Omental fat pad (tissue), 4 donors: ENCODE measurements at places on chromosomes 16 and 17.

GRCh38 chr17:40105861-40106759 is 5.7 kb upstream of the NR1D1 start:
- no peak for DNase-seq

GRCh38 chr17:17844079-17844478 is 7.3 kb upstream of the SREBF1 start:
- DNase-seq = no peak

DNA sequence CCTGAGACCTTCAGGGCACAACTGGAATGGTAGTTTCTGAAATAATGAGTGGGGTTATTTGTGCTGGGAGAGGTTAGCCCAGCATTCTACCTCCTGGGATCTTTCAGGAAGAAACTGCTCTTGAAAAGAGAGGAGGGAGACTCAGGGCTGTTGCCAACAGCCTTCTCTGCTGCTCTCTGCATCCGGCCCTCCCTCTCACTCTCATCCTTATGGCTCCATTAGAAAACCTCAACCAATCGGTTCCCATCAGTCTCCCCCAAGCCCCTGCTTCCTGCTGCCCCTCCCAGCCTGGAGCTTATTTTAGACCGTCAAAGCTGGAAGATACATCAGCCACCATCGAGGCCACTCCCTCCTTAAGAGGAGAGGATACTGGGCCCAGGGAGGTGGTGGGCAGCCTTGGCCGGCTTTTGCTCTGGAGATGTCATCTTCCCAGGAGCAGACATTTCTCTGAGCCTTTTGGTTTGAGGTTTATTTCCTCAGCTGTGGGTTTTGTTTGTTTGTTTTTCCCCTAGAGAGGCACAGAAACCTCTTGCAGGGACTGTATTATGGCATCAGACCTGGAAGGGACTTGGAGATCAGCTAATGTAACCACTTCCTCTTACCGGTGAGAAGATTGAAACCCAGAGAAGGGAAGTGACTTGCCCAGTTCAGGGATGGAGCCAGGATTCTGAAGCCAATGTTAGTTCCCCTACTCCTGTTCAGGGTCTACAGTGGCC is 2.7 kb downstream of the MPRIP start:
- no peak for DNase-seq

DNA sequence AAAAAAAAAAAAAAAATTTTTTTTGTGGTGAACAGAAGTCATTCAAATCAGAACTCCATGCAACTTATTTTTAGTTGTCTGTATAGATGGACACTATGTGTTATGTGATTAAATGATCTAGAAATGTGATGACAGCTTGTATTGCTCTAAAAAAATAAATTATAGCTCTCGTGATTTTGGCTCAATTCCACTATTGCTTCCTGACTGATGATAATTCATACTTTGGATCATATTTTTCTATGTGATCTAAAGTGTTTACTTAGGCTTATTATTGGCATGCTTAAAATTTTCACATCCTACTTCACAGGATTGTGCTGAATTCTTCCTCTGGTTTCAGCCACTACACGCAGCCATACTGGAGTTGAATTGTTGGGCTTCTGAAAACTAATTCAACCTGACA is 76.8 kb downstream of the RPGRIP1L start:
- no peak for DNase-seq

DNA sequence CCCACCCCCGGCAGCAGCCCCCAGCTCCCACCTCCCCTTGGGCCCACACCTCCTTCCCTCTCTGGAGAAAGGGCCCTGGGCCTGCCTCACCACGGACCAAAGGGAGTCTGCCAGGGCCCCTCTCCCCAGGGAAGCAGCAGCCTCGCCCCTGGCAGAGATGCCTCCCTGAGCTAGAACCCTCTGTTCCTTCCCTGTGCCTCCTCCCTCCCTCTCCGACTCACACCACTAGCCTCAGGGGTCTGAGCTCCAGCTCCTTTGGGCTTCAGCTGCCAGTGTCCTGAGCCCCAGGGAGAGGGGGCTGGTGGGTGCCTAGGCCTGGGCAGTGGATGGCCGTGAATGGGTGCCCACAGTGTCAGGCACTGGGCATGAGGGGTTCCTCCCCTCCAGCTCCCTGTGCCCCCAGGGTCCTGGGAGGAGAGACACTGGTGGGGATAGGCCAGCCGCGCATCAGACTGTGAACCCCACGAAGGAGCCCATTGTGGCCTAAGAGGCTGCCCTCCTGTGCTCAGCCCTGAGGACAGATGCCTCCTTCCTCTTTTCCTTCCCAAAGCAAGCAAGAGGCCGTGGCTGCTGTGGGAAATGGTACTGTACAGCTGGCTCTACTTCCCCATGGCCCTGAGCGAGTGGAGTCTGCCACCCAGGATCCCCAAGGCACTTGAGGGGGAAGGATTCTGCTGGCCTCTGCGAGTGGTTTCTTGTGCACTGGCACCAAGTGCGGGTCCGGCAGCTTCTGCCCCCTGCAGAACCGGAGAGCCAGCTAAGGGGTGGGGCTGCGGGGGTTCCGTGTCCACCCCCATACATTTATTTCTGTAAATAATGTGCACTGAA is 20.7 kb downstream of the MMP15 start:
- no peak for DNase-seq

DNA sequence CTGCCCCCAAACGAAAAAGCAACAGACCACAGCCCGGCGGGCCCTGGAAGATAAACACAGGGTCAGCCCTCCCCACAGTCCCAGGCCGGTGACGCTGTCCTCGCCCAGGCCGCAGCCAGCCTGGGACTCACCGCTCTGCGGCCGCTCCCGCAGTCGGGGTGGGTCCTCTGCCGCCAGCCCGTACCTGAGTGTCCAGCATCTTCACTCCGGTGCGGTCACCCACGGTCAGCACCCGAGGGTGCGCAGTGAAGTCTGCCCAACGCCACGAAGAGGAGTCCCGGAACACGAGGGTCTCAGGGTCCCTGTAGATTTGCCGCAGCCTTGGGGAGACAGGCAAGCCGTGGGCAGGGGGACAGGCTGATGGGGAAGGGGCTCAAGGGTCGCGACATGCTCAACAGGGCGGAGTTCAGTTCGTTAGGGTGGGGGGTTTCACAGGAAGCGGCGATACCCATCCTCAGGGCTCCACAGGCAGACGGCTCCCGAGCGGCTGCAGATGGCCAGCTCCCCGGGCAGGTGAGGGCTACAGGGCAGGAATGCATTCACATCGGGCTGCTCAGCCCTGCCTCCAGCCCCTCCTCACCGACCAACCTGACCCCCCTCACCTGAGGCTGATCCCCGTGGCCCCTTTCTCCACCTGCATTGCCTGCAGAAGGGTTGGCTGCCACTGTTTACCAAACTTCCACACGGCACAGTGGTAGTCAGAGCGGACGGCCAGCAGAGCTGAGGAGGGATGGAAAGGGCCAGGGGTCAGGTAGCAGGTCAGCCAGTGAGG is 5.5 kb downstream of the TAF1C start:
- DNase-seq = no peak

DNA sequence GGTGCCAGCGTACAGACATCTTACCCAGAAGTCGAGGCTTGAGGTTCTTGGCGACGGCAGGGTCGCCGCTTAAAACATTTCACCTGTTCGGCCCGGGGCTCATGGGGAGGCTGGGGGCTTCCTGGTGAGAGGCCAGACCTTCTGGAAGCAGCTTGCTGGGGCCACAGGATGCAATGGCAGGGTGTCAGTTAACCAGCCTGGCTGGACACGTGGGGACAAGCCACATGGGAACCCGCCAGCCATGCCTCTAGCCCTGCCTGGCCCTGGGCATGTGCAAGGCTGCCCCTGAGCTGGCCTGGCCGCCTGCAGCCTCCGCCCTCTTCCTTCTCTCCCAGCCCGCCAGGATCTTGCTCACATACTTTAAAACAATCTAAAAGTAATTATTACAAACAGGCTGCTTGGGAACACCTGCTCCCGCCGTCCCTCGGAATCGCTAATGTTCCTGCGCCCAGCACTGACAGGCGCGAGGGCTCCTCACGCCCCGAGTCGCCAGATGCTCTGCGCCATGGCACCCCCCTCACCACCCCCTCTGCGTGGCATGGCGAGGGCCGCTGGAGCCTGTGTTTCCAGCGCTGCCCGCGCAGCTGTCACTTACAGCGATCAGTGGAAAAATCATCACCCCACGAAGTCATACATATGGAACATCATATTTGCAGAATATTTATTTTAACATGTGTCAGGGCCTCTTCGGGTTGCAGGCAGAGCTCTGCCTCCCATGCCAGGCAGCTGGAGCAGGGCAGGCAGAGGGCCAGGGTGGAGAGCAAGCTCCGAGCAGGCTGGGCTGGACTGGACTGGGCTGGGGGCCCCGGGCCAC is 188.7 kb upstream of the GSE1 start:
- no peak for DNase-seq

GRCh38 chr17:38667099-38667786 is 7.5 kb downstream of the EPOP start:
- DNase-seq = no peak

DNA sequence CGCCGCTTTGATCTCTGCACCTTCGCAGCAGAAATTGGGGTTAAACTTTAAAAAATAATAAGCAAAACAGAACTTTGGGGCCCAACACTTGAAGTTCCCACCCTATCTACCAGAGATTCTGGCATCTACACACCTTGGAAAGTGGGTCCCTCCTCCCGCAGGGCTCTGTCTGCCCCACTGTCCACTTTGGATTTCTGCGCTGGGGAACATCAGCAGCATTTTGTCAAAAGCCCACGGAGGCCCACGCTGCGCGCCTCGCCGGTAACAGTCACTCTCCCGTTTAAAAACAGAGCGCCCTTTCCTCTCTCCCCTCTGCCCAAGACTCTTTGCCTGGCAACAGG is 725 bp upstream of the WNT9B start:
- DNase-seq = no peak

GRCh38 chr17:55426851-55427586 is 5.4 kb upstream of the MMD start:
- DNase-seq = no peak

- DNase-seq = no peak
Observed at GRCh38 chr16:31344712-31345111, 10.3 kb upstream of the ITGAX start.

DNA sequence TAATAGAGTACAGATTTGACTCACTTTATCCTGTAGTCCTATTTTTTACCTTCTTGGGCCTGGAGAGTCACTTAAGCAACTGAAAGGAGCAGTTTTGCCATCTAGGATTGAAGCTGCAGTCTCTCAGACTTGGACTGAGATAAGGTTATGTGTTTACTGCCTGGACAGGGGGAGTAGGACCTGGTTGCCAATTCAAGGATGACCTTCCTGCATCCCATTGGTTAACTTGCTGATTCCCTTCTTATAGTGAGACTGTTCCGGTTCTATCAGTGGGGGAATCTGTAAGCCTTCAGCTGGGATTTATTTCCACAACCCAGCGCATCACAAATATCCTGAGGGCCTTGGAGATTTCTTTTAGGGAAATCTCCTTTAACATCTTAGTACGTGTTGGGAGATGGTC is 2.9 kb downstream of the UBN1 start:
- no peak for DNase-seq

GRCh38 chr17:39364236-39365025 is 37.0 kb downstream of the FBXL20 start:
- DNase-seq = no peak
